ENCODE measurements at places on chromosomes 3 and 15.

DNA sequence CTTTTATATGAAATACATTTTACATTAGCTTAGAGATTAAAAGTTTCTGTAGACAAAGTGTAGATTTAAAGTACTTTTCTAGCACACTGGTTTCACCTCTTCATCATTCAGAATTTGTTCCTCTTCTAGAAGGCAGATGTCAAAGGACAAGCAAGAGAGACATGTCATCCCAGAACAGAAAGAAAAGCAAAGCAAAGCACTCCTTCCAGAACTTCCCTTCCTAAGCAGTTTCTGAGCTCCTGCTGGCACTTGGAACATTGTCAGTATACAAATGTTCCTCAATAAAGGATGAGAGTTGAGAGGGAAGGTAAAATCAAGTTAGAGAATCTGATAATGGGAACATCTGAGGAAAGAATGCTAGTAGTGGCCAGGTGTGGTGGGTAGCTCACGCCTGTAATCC, 26.2 kb downstream of the TMOD3 start:
- DNase-seq, result no peak

GRCh38 chr15:49178497-49178896, 8.4 kb downstream of the GALK2 start:
- no peak for DNase-seq

- DNase-seq, result no peak
Measured at GRCh38 chr3:48562367-48563095, 1.1 kb downstream of the UCN2 start.

GRCh38 chr3:15903164-15903563, 105.4 kb upstream of the ANKRD28 start:
- DNase-seq, result peak; percentile 8

- DNase-seq, result no peak
Measured at GRCh38 chr3:168806871-168807270, 711.1 kb upstream of the GOLIM4 start.

DNA sequence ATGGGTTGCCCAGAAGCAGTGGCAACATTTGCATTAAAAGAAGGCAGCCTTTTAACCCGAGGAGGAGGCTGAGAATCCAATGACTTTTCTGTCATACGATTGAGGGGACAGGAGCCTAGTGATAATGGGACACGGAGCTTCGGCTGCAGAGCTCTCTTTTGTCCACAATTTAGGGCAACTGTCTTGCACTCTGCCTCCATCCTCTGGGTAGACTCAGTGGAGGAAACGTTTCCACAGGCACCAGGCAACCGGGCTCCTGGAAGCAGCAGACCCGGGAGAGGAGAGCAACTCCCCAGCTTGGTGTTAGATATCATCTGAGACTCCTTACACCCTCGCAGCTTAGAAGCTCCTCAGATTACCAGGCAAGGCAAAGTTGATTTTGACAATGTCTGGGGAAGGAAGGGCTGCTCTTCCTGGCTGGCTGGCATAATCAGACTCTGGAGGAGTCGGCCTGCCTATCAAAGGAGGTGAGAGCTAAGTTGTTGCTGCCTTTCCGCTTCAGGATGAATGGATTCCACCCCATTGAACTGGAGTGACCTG, 43.5 kb upstream of the RNU6-1 start:
- no peak for DNase-seq

GRCh38 chr3:154123906-154124305, 2.7 kb downstream of the ARHGEF26 start:
- peak; percentile 47 for DNase-seq

DNA sequence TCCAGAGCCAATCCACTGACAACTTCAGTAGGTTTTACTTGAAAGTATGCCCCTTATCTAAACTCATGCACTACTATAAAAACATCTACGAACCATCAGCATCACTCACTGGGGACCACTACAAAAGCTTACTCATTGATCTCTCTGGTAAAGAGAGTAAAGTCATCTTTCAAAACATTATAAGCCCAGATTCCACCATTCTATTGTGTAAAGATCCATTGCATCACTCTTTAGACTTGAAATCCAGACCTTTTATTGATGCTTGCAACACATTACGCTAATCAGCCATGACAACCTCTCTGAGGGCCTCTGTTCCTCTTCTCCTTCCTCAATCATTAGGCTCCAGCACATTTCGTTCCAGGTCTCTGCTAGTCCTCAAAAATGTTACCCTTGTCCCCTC, 248.9 kb upstream of the WNT5A start:
- peak; percentile 10 for DNase-seq

DNA sequence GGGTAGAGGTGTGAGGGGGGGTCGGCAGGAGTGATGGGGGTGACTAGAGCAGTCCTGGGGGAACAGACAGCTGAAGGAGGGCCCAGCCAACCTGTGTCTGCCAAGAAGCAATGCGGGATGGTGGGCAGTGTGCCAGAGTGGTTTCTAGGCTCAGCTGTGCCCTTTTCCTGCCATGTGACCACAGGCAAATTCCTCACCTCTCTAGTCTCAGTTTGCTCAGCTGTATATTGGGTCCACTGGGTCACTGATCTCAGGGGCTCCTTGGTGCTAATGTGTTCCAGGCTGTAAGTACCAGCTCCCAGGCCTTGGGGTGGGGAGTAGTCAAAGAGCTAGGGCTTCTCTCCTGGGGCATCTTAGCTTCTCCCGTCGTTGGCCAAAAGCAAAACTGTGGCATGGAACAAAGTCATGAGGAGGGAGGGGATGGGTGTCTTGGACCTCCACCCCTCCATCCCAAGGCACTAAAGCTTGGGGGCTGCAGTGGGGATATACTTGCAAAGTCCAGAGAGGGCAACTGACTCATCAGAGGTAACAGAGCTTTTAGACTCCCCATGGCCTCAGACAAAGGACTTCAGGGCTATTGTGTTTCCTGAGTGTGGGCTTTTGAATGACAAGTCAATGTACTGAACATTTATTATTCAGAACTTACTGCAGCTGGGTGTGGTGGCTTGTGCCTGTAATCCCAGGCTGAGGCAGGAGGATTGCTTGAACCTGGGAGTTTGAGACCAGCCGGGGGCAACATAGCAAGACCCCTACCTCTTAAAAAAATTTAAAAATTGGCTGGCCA, 20.9 kb downstream of the SMAD6 start:
- DNase-seq, result no peak

- DNase-seq, result no peak
Measured at GRCh38 chr3:188581792-188582191, 427.8 kb downstream of the LPP start.

DNA sequence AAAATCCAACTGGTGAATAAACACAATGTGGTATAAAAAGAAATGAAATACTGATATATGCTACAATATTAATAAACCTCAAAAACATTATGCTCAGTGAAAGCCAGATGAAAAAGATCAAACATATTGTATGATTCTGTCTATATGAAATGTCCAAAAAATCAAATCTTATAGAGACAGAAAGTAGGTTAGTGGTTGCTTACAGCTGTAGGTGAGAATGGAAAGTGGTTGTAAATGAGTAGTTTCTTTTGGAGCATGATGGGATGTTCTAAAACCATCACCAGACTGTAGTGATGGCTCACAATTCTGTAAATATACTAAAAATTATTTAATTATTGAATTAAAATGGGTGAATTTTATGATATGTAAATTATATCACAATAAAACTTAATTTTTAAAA, 58.4 kb downstream of the SENP7 start:
- no peak for DNase-seq

GRCh38 chr3:193236599-193236998, 4.4 kb upstream of the PLAAT1 start:
- DNase-seq, result no peak

DNA sequence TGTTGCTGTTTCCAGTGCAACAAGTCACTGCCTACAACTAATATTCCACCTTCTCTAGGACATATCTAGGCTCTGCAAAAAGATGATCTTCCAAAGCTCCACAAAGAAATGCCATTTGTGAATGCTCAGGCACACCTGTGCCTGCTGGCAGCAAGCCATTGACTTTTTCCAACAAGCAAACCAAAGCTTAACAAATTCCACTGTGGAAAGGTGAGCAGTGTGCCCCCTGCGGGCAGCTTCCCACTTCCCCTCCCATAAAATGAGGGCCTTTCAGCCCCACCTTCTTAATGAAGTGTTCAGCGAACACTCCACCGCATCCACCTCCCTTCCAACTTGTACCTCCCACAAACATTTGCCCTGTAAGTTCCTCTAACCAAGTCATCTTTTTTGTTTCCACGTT, 157.5 kb upstream of the SLC24A5 start:
- no peak for DNase-seq

DNA sequence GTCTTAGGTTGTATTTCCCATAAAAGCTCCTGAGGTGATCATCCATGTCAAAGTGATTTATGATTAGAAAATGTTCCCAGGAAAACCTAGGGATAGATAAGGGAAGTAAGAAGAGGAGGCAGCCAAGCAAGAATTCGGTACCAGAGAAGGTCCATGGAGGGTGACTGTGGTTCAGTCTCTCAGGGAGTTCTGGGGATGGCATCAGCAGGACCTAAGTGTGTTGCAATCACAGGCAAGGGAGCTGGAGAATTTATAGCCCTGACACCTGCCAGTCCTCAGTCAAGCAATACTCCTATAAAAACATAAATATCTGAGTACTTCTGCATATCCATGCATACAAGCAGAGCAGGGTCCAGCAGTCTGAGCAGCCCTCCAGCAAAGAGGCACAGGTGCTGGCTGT, 95.6 kb upstream of the TOPAZ1 start:
- DNase-seq, result no peak

DNA sequence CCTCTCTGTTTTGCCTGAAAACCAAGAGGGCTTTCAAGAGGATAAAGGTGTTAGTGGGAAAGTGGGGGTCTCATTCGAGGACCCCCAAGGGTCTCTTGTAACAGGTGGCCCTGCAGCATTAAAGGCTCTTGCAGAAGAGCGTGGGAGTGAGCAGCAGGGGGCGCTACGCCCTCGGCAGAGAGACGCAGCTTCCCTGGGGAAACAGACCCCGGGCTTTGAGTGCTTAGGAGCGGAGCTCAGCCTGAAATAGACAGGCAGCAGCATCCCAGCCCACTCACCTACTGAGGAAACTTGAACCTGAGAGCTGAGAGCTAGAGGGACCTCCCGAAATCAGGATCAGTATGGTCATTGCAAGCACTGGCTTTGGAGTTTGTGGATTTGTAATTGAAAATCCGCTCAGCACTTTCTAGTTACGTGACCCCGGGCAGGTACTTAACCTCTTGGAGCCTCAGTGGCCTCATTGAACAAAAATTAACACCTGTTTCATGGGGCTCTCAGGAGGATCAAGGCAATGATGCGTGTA, 25.7 kb downstream of the RPLP1 start:
- DNase-seq, result peak; percentile 49

- DNase-seq, result no peak
Measured at GRCh38 chr15:56241374-56242105, 2.1 kb downstream of the RFX7 start.

- DNase-seq, result peak; percentile 41
Measured at GRCh38 chr15:84878504-84878903, 6.0 kb upstream of the SLC28A1 start.

- DNase-seq, result no peak
Measured at GRCh38 chr3:61425356-61425755, 136.0 kb upstream of the PTPRG start.

DNA sequence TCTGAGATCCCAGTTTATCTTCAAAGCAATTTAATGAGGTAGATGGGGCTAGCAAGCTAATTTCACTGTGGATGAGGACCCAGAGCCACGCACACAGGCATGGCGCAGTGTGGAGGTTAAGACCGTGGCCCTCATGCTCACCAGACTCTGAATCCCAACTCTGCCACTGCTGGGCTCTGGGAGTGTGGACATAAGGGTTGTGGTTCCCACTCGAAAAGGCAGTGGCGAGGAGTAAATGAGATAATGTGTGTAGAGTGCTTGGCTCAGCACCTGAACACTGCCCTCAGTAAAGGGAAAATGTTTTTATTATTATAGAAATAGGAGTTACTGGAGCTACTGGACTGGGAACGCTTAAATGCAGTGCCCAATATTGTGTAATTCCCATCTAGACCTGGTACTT, 243.5 kb upstream of the TPM1 start:
- no peak for DNase-seq

- no peak for DNase-seq
Measured at GRCh38 chr3:98793971-98794370, 30.8 kb downstream of the ST3GAL6 start.

- no peak for DNase-seq
Measured at GRCh38 chr3:131550562-131551465, 48.0 kb upstream of the MRPL3 start.

DNA sequence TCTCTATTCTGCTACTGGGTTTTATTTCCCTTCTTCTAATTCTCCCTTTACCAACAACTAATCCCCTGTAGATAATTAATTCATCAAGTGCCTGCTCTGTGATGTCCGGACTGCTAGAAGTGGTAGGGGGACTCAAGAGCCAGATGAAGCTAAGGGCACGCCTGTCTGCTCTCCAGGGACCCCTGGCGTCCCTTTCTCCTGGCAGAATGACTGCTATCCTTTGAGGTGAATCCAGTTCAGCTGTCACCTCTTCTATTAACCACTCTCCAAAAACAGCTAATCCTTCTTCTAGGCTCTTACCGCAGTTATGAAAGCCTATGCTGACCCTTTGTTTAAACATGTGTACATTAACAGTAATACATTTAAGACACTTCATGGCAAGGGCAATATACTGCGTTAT, 1.4 kb upstream of the CHRNA7 start:
- no peak for DNase-seq

DNA sequence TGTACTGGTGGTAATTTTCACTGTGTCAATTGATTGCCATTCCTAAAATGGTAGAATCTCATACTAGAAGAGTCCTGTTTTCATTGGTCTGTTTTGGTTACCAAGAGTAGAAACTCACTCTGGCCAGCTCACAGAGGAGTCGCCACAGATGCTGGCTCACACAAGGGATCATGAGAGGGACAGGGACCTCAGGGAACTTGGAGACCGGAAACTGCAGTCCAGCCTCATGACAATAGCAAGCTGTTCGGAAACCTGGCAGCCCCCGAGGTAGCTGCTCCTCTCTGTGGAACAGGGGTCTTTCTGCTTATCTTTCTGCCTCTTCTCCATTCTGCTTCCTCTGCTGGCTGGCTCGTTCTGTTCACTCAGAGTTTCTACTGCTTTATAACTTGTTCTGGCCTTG, 192.9 kb downstream of the PLCL2 start:
- DNase-seq, result no peak

DNA sequence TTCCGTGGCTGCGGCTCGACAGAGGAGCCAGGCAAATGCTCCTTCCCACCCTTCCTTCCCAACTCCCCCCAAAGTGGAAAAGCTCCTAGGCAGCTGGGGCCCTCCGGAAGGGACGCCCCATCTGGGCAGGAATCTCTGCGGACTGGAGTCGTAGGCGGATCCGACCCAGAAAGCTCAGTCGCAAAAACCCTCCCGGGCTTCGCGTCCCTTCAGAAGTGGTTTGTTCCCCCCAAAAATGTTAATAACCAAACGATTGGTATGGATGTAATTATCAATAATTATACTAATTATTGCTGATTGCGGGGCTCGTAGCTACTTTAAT, 3.8 kb downstream of the RNU6-1 start:
- DNase-seq, result no peak

GRCh38 chr15:57224664-57225063, 151.6 kb upstream of the CGNL1 start:
- DNase-seq, result peak; percentile 75

- no peak for DNase-seq
Measured at GRCh38 chr15:88681610-88682221, 42.9 kb downstream of the ISG20 start.

- peak; percentile 98 for DNase-seq
Measured at GRCh38 chr3:58560771-58561311, 16.4 kb downstream of the FAM107A start.

GRCh38 chr3:140250010-140250855, 315.2 kb downstream of the CLSTN2 start:
- DNase-seq, result no peak

All from fibroblast of skin of right biceps (primary cell).